IMR-90 (cell line): ENCODE measurements at places on chromosomes 13 and 19.

GRCh38 chr19:29171525-29171924, 41.4 kb downstream of the UQCRFS1 start:
- no peak for DNase-seq

- no peak for DNase-seq
Measured at GRCh38 chr19:9622531-9622930, 1.5 kb upstream of the ZNF561 start.

DNA sequence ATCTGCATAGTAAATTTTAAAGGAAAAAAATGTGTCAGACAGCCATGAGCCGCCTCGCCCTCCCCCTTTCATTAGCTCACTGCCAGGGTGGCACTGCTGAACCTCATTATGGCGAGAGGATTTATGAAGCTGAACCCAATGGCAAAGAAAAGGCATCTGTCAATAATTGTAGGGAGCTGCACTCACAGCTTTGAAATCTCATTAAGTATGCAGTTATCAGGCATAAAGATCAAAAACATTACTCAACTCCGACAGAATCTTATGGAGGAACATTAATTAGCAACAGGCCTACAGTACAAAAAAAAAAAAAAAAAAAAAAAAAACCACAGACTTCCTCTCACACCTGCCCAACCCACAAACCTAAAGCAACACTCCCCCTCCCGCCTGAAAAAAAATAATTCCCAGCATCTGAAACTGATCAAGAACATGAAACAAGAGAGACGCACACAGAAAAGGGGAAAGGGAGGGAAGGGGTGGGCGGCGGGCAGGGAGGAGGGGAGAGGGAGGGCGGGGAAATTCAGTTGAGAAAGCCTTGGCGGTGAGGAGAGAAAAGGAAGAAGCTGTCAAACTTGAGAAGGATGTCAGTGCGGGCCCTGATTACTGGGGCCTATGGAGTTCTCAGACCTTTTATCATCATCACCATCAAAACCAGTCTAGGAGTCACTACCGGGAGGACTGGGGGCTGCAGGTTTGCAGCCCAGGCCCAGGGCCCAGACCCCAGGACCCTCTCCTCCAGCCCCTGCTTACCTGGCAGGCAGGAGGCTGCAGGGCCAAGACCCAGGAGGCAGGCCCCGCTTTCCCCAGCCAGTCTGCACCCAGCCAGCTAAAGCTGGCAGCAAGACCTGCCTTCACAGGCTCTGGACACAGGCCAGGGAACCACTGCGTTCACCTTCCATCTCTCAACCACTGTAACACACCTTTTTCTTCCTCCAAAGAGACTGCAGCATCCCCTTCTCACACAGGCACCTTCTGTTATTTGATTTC, 8.9 kb downstream of the TSHZ3 start:
- DNase-seq, result peak; percentile 62

GRCh38 chr13:62933809-62934208, 1518.2 kb upstream of the PCDH20 start:
- DNase-seq, result no peak

DNA sequence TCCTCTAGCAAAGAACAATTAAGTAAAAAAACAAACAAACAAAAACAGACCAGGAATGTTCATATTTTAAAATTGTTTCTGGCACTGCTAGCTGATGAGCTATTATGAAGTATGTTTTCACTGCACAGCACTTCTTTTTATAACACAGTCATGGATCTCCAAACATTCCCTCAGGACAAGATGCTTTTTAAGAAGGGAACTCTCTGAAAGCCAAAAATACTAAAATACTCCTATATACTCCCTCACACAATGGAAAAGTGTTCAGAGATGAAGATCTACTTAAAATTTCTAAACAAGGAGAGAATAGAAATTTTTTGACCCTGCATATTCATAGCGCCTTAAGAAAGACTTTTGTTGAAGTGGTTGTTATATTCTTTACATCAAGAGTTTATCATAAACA, 926.8 kb downstream of the DIAPH3 start:
- no peak for DNase-seq

GRCh38 chr13:113897161-113897560, 33.3 kb upstream of the GAS6 start:
- DNase-seq, result peak; percentile 98
